Osteoblast (primary cell): ENCODE measurements at places on chromosomes 5 and 9.

DNA sequence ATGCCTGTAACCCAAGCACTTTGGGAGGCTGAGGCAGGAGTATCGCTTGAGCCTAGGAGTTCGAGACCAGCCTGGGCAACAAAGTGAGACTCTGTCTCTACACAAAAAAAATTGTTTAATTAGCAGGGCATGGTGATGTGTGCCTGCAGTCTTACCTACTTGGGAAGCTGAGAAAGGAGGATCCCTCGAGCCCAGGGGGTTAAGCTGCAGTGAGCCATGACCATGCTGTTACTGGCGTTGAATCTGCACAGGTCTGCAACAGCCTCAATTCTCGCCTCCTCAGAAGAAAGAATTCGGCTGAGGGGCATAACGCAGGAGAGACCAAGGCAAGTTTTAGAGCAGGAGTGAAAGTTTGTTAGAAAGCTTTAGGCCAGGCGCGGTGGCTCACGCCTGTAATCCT is 18.0 kb downstream of the CCT5 start:
- no peak for DNase-seq
- H3K27me3 ChIP-seq = no peaks in the 10 kb centered on the region
- H3K27ac ChIP-seq = no peak overlapping the region
- H3K4me3 ChIP-seq = no peak overlapping the region
- peaks cover 9% of the 10 kb centered on the region for H3K4me1 ChIP-seq

DNA sequence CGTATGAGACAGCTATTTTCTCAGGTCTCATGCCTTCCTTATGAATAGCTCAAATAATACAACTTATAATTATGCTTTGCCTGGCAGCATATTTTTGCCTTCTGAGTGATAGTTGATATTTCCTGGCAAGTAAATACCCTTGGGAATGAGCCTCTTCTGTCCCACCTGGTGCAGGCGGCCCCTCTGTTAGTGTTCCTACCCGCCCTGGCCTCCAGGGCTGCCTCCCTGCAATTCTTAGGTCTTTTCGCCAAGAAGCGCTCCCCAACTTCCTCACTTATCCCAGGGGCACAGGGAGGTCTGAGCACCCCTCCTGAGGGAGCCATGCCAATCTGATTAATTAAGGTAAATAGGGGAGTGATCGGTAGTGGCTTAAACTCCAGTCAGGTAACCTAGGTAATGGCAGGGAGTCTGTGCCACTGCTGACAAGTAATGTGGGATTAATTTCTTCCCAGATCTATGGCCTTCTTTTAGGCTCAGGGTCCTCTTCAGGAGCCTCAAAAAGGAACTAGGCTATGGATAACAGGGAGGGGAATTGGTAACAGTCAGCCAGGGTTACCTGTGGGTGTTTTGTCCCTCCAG is 81.5 kb downstream of the GALNT10 start:
- H3K4me3 ChIP-seq = no peak overlapping the region
- no peak for DNase-seq
- H3K4me1 ChIP-seq = peaks cover 31% of the 10 kb centered on the region
- H3K36me3 ChIP-seq = no peaks in the 10 kb centered on the region
- H3K27me3 ChIP-seq = no peaks in the 10 kb centered on the region

DNA sequence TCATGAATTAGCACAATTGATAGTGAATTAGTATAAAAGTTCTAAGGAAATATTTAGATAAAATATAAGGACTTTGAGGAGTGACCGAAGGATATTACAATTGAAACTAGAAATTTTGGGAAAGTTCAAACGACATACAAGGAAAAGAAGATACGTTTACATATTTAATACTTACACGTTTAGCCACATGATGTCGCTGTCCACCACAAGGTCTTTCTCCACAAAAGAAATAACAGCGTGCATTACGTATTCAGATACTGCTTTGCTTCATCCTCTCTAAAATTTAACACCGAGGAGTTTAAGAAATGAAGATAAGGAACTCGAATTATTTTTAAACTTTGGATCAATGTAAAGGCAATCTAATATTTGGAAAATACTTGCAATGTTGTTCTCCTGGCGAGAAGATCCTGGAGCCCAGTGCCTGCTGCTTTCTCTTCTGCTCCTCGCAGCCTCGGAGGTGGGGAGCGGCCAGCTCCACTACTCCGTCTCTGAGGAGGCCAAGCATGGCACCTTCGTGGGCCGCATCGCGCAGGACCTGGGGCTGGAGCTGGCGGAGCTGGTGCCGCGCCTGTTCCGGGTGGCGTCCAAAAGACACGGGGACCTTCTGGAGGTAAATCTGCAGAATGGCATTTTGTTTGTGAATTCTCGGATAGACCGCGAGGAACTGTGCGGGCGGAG is at the start of gene PCDHA3:
Gene PCDHA3, plus strand, starts transcription at position 242 of the 678 bp plus-strand sequence.
- peak; percentile 73 for DNase-seq
- no peaks in the 10 kb centered on the region for H3K36me3 ChIP-seq
- no peaks in the 10 kb centered on the region for H3K4me1 ChIP-seq
- peak within 1 kb of the TSS; percentile 62 for H3K4me3 ChIP-seq
- H3K27me3 ChIP-seq = no peaks in the 10 kb centered on the region

GRCh38 chr5:33684496-33685159 is 207.2 kb downstream of the ADAMTS12 start:
- H3K4me1 ChIP-seq = peaks cover 21% of the 10 kb centered on the region
- peaks cover 18% of the 10 kb centered on the region for H3K36me3 ChIP-seq
- no peaks in the 10 kb centered on the region for H3K27me3 ChIP-seq

DNA sequence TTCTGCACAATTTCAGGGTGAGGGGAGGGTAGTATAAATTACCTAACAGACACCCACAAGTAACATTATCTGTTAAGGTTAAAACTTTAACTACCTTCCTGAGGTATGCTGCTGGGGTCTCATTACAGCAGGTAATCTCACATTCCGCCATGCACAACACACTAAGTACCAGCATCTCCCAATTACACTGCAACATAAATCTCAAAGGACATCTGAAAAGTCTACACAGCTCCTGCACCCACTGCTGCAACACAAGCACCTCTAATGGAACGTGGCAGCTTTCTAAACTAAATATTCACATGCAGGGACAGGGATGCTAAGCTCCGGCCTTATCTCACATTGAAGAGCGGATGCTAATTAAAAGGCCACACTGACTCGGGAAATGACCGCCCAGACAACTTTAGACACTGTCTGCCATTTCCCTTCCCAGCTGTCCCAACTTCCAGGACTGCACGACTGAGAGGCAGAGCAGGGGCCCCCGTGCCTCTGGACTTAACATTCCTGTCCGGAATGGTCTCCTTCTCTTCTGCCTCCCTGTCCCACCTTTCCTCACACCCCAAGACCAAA is 45.9 kb downstream of the PSMB7 start:
- no peak overlapping the region for H3K4me3 ChIP-seq
- no peak overlapping the region for H3K27ac ChIP-seq
- no peak for DNase-seq

GRCh38 chr5:94754824-94755223 is 136.4 kb downstream of the SLF1 start:
- no peak overlapping the region for H3K27ac ChIP-seq
- H3K4me1 ChIP-seq = no peaks in the 10 kb centered on the region
- no peak for DNase-seq
- peaks cover 5% of the 10 kb centered on the region for H3K27me3 ChIP-seq

- no peak for DNase-seq
- no peaks in the 10 kb centered on the region for H3K27me3 ChIP-seq
- no peak overlapping the region for H3K27ac ChIP-seq
- H3K4me1 ChIP-seq = no peaks in the 10 kb centered on the region
- H3K4me3 ChIP-seq = no peak overlapping the region
These were observed 1012.4 kb downstream of the CDH18 start for GRCh38 chr5:18975624-18976023.

- peaks cover 37% of the 10 kb centered on the region for H3K4me1 ChIP-seq
- no peak overlapping the region for H3K4me3 ChIP-seq
- no peaks in the 10 kb centered on the region for H3K27me3 ChIP-seq
- DNase-seq = no peak
These were observed 108.3 kb downstream of the SMIM15 start for GRCh38 chr5:61053937-61054336.

DNA sequence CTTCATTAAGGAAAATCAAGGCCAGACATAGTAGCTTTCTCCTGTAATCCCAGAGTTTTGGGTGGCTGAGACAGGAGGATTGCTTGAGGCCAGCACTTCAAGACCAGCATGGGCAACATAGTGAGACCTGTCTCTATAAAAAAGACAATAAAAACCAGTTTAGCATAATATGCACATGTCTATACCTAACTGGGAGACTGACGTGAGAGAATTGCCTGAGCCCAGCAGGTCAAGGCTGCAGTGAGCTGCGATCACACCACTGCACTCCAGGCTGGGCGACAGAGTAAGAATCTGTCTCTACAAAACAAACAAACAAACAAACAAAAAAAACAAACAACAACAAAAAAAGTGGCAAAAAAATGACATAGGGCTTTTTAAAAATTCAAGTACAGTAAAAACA is 820.8 kb downstream of the MTRR start:
- DNase-seq = no peak
- H3K4me1 ChIP-seq = peaks cover 10% of the 10 kb centered on the region
- H3K27ac ChIP-seq = no peak overlapping the region
- H3K27me3 ChIP-seq = no peaks in the 10 kb centered on the region
- H3K4me3 ChIP-seq = no peak overlapping the region

DNA sequence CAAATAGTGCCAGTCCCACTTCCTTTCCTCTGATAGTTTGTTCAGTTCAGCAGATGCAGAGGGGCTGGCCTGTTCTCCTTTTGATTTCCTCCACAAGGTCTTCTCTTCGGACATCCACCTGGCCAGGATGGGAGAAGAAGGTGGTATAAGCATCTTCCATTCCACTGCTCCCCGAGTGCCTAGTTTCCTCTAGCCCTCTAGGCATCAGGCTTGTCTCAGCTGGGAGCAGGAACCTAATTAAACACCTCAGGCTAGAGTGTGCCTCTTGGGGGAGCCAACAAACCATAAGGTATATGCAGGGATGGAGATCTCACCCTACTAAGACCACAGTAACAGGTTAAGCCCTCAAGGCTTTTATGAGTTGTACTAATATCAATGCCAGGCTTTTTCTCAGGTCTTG is 835 bp upstream of the DND1 start:
- H3K4me3 ChIP-seq = no peak overlapping the region
- H3K27ac ChIP-seq = no peak overlapping the region
- no peaks in the 10 kb centered on the region for H3K4me1 ChIP-seq
- DNase-seq = peak; percentile 86

GRCh38 chr5:26227245-26227644 is 811.1 kb downstream of the CDH9 start:
- no peak overlapping the region for H3K4me3 ChIP-seq
- DNase-seq = no peak
- H3K4me1 ChIP-seq = no peaks in the 10 kb centered on the region
- no peaks in the 10 kb centered on the region for H3K36me3 ChIP-seq
- no peak overlapping the region for H3K27ac ChIP-seq
- H3K27me3 ChIP-seq = no peaks in the 10 kb centered on the region

DNA sequence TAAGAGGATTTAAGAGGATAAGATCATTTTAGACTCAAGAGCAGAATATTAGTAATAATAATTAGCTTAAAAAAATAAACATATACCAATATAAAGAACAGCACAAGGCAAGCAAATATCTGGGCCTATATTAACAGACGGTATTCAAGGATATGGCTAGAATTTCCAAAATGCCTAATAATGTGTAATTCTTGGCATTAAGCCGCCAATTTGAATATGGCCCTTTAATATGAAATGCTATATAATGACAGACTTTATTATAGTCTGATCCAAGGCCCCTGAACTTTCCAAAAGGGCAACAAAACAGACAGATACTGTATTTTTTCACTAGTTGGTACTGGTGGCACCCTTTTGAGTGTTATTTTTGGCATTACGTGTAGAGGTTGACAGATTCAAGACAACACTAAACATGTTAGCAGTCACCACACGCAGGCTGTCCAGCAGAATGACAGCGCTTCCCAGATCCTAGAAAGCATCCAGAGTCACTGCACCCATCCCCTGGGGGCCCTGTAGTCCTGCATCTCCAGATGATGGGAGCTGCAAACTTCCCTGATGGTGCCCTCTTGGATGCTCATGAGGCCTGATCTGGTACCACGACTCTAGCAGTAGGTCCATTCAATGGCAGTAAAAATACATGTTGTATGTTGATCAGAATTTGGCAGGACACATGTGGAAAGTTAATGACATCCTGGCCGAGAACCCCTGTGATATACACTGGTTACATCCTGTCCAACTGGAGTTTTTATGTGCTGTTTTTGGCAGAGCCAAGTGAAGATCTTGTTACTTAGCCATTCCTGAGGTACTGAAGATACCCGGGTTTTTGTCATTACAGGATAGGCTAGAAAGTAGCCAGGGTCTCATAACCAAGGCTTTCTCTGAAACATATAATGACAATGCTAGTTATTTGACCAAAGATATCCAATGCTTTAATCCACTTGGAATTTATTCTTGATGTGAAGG is 1.7 kb upstream of the ABL1 start:
- H3K27ac ChIP-seq = peak overlapping the region; percentile 92
- no peaks in the 10 kb centered on the region for H3K36me3 ChIP-seq
- no peak overlapping the region for H3K4me3 ChIP-seq
- H3K27me3 ChIP-seq = no peaks in the 10 kb centered on the region
- peaks cover 32% of the 10 kb centered on the region for H3K4me1 ChIP-seq

DNA sequence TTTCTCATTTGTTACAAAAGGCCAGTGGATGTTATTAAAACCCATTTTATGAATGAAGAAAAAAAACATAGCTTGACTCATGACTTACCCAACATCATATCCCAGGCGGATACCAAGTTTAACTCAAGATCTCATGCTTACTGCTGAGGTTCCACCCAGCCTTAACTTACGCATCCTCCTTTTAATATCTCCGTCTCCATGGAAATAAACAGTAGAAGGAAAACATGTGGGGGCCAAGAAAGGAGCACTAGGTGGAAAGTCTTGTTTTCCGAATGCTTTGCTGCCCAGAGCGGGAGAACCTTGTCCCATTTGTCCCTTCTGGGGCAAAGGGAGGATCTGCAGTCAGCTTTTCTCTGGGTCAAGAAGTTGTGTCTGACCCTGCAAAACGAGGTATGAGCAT is 44.1 kb downstream of the ANGPTL2 start:
- no peaks in the 10 kb centered on the region for H3K36me3 ChIP-seq
- no peaks in the 10 kb centered on the region for H3K4me1 ChIP-seq
- no peak overlapping the region for H3K27ac ChIP-seq
- peaks cover 7% of the 10 kb centered on the region for H3K27me3 ChIP-seq

- no peaks in the 10 kb centered on the region for H3K36me3 ChIP-seq
- H3K4me1 ChIP-seq = peaks cover 6% of the 10 kb centered on the region
- H3K27me3 ChIP-seq = no peaks in the 10 kb centered on the region
These were observed 128.4 kb upstream of the TRPM3 start for GRCh38 chr9:71249729-71250317.

- no peaks in the 10 kb centered on the region for H3K27me3 ChIP-seq
- H3K4me3 ChIP-seq = no peak overlapping the region
- no peaks in the 10 kb centered on the region for H3K36me3 ChIP-seq
- no peak for DNase-seq
- peaks cover 7% of the 10 kb centered on the region for H3K4me1 ChIP-seq
These were observed 507.8 kb downstream of the MAT2B start for GRCh38 chr5:164013077-164013670.

- H3K36me3 ChIP-seq = no peaks in the 10 kb centered on the region
- H3K4me3 ChIP-seq = no peak overlapping the region
- H3K27me3 ChIP-seq = no peaks in the 10 kb centered on the region
- no peak overlapping the region for H3K27ac ChIP-seq
- no peaks in the 10 kb centered on the region for H3K4me1 ChIP-seq
- DNase-seq = peak; percentile 62
These were observed 203.8 kb downstream of the TSSK1B start for GRCh38 chr5:113230711-113231652.
